DMS153 (cell line): ENCODE measurements at places on chromosomes 4 and X.

GRCh38 chr4:130110189-130110588 is 1014.2 kb downstream of the C4orf33 start:
- no peak for DNase-seq

- DNase-seq = no peak
Observed at GRCh38 chr4:37490391-37491347, 195.5 kb downstream of the RELL1 start.

GRCh38 chrX:139825618-139826017 is 107.2 kb downstream of the ATP11C start:
- DNase-seq = no peak

- DNase-seq = peak; percentile 82
Observed at GRCh38 chr4:165383591-165384073, 4.8 kb downstream of the CPE start.

DNA sequence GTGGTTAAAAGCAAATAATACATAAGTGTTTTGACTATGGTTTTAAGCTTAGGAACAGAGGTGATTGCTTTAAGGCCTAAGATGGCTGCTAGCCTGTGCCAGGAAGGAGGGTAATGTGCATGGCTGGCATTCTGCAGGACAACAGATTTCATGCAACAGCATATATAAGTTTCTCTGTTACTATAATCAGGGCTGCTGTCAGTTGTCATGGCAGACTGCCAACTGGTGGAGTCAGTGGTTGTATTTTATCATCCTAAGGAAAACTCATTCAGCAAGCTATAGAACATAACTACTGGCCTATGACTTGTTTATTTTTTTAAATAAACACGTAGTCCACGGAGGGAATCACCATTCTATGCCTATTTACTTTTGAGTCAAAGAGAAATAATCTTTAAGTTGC is 77.7 kb upstream of the DCAF8L1 start:
- peak; percentile 1 for DNase-seq

DNA sequence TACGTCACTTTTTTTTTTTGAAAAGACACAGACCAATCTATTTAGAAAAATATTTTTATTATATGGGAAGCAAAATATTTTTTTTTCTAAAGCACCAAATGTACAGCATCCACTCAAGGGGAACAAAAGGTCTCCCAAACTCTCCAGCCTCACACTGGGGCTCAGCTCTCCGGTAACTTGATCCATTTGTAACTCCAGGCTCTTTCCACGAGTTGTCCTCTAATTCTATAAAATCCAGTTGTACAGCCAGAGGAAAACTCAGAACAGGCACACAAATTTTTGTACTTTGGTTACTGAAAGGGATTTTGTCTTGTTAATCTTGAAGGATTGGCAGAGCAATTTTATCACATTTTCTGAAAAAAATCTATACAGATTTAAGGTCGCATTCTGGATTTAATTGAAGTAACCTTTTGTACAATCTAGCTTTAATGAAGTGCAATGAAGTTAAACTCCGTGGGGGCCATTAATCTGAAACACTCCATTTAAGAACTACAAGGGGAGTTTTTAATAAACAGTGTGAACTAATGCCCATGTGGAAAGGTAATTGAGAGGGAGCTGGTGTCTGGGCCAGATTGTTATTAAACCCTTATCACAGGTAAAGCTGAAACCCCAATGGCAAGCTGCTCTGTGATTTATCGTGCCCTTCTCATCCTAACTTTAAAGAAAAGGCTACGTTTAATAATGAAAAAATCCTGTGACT is 161.2 kb upstream of the FRG1 start:
- DNase-seq = no peak

DNA sequence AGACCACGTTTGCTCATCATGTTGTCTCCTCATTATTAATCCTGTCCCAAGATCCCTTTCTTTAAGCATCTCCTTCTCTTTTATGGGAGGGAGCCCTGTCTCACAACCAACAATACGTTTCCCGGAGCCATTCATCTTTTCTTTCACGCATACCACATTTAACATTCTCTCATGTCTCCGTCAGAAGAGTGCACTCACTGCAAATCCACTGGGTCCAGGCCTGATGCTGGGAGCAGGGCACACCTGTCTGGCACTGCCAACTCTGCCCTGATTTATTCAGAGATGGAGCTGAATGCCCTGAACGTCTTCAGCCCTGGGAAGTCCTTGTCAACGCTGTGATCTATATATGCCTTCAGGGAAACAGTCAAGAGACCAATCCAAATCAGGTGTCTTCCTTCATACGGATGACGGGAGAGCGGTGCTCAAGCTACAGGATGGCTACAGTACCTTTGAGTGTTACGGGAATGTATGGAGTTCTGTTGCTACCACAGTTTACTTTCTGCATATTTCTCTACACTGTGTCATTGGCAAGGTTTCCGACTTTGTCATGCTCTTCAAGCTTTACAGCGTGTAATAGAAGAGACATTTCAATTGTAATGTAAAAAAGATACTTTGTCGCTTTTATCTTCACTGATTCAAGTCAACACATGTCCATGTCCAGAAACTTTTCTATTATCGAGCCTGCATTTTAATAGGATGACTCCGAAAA is 140.4 kb upstream of the SLITRK2 start:
- no peak for DNase-seq
